ENCODE measurements at places on chromosomes 6 and 20. TPM values are rescaled to one million over a fixed set of nuclear protein-coding genes. Genes with fewer than 3 reads are reported as not detected.

SEMG1 gene
- not detected for total RNA-seq

PPP1R14C gene
- total RNA-seq, result not detected

CCN6 gene
- total RNA-seq, result not detected

- no peak for DNase-seq
- H3K4me1 ChIP-seq, result no peaks in the 10 kb centered on the region
- no peak overlapping the region for H3K27ac ChIP-seq
- H3K36me3 ChIP-seq, result no peaks in the 10 kb centered on the region
- no peak overlapping the region for H3K4me3 ChIP-seq
These were observed 512.0 kb downstream of the CDKAL1 start for GRCh38 chr6:21046276-21046675.

DNA sequence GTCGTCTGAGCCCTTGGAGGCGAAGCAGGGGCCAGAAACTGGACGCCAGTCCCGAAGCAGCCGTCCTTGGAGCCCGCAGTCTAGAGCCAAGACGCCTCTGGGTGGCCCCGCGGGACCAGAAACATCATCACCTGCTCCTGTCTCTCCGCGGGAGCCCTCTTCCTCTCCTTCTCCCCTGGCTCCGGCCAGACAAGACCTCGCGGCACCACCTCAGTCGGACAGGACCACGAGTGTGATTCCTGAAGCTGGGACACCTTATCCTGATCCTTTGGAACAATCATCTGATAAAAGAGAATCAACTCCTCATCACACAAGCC is 416 bp downstream of the RSPH4A start:
- H3K4me3 ChIP-seq, result peak overlapping the region; percentile 54
- peaks cover 7% of the 10 kb centered on the region for H3K4me1 ChIP-seq
- peak; percentile 34 for DNase-seq
- H3K27me3 ChIP-seq, result no peaks in the 10 kb centered on the region
- no peak overlapping the region for H3K27ac ChIP-seq

GRCh38 chr6:32194825-32195651 is 2.6 kb upstream of the GPSM3 start:
- peak overlapping the region; percentile 91 for H3K27ac ChIP-seq
- no peaks in the 10 kb centered on the region for H3K27me3 ChIP-seq
- H3K4me3 ChIP-seq, result peak overlapping the region; percentile 5
- H3K36me3 ChIP-seq, result no peaks in the 10 kb centered on the region

DNA sequence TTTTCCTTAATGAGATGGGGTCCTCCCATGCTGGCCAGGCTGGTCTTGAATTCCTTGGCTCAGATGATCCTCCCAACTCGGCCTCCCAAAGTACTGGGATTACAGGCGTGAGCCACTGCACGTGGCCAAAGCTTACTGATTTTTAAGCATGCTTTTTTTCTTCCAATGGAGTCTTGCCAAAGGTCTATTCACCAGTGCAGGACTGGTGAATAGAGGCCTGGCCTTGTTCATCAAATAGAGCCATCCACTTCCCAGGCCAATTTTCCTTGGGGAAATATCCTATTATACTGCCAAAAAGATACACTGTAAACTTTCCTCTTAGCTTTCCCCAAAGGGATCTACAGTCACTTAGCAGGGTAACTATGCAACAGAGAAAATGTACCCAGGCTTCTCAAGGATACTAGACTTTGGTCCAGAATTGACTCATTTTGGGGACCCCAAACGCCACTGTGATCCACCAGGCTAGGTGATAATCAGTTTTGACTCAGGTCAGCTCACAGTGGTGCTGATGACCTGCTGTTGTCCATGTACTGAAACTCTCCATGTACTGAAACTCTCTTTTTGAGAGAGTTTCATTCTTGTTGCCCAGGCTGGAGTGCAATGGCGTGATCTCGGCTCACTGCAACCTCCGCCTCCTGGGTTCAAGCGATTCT is 91.8 kb downstream of the REPS1 start:
- no peaks in the 10 kb centered on the region for H3K4me1 ChIP-seq
- H3K27me3 ChIP-seq, result no peaks in the 10 kb centered on the region
- H3K27ac ChIP-seq, result no peak overlapping the region
- H3K4me3 ChIP-seq, result no peak overlapping the region
- H3K36me3 ChIP-seq, result no peaks in the 10 kb centered on the region

- H3K4me1 ChIP-seq, result peaks cover 9% of the 10 kb centered on the region
- DNase-seq, result peak; percentile 83
- no peak overlapping the region for H3K4me3 ChIP-seq
- H3K36me3 ChIP-seq, result no peaks in the 10 kb centered on the region
- H3K27me3 ChIP-seq, result no peaks in the 10 kb centered on the region
These were observed 2.3 kb upstream of the CITED2 start for GRCh38 chr6:139376604-139377218.

All from adrenal gland (tissue), 19 donors.